Jurkat, Clone E6-1 (cell line): ENCODE measurements at places on chromosomes 3 and 15.
A peak's percentile ranks its signal among the peaks of the same experiment; 100 is the strongest.

DNA sequence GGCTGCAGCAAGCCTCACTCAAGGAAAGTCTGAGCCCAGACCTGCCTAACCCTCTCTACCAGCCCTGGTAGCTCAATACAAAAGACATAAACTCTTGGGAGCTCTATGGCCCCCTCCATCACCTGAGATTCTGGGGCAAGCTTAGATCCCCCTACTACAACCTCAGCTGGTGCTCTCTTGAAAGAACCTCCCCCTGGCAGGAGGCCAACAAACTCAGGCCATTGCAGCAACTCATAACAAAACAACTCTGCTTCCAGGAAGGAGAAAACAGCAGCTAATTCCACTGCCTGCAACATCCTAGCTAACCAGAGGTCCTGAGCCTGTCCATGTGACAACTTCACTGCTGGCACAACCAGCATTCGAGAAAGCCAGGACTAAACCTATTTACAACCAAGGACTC lies 169.2 kb downstream of the ROBO1 start:
- no peak for DNase-seq

GRCh38 chr15:27070841-27071240 lies 99.9 kb downstream of the GABRG3 start:
- DNase-seq = no peak

DNA sequence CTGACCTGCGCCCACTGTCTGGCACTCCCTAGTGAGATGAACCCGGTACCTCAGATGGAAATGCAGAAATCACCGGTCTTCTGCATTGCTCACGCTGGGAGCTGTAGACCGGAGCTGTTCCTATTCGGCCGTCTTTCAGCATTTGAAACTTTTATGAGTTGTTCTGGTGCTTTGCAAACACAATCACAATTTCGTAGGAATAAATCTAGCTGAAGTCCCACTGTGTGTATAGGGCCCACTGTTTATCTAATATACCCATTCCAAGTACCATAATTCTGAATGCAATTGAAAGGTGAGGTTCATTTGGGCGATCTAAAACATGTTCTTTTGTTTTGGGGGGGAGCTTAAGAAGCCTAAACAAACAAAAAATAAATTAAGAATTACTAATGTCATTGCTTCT lies 572.1 kb downstream of the FGF12 start:
- DNase-seq = no peak

DNA sequence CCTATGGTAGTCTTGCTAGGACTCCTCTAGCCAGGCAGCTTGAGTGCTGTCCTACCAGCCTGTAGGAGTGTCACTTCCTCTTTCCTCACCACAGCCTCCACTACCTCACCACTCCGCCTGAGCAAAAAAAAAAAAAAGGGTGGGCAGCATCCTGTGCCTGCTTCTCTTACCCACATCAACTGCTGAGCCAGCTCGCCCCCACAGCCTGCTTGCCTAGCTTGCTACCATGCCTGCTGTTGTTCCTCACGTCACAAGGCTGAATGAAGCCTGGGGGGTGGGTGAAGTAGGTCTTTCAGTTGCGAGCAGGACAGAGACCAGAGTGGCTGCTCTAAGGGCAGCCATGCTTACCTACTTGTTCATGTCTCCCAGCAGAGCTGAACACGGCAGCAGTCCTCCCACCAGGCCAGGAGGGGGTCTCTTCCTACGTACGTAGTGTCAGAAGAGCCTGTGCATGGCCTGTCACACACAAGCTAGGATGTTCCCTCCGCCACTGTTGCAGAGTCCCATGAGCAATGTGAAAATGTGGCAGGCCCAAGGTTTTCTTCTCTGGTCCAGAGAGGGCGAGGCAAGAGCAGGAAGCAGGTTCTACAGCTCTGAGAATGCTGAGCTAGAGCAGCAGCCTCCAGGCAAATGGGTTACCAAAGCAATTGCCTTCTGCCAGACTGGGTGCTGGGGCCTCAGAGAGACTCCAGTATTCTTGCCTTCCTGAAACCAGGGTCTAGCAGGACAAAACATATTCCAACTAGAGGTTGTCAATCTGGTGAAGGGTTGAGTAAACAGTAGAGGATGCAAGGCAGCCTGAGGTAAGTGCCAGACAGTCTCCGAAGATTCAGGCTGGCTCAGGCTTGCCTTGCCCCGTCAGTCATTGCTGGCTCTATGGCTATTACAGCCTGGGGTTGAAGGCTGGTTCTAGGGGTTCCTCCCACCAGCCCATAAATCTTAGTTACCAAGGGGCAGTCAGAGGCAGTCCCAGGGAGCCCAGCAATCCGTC lies 8.1 kb downstream of the PPM1M start:
- DNase-seq = peak; percentile 96

- no peak for DNase-seq
These were observed 2.8 kb downstream of the EIF2AK4 start for GRCh38 chr15:39936681-39937080.

- no peak for DNase-seq
These were observed 52.1 kb downstream of the BSN start for GRCh38 chr3:49606427-49606826.

DNA sequence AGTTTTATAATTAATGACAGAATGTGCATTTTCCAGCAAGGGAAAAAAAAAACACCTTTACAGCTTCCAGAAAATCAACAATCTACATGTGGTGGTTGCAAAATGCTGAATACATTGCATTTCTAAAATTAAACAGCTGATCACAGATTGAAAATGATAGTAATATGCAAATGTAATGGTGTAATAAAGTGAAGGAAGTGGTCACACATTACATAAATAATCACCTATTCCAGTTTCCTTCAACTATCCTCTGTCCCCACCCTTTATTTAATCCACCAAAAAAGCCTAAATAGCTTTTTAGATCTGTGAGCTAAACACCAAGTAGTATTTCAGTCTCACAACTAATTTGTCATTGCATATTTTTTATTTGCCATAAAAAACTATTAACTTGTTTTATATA lies 110.5 kb downstream of the PEAK1 start:
- DNase-seq = no peak

DNA sequence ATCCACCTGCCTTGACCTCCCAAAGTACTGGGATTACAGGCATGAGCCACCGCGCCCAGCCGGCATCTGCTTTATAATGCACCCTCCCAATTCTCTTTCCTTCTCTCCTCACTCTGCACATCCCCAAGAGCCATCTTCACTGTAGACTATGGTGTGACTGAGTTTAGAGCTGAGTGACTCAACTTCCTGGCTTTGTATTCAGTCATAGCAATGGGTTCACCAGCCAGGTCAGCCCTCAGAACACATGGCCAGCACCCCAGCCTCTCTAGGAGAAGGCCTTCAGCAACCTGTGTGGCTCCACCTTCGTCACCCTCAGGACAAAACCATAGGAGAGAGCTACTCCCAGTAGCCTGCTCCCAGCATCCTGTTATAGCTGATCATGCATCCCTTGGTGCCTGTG lies 33.0 kb downstream of the ARID3B start:
- no peak for DNase-seq

DNA sequence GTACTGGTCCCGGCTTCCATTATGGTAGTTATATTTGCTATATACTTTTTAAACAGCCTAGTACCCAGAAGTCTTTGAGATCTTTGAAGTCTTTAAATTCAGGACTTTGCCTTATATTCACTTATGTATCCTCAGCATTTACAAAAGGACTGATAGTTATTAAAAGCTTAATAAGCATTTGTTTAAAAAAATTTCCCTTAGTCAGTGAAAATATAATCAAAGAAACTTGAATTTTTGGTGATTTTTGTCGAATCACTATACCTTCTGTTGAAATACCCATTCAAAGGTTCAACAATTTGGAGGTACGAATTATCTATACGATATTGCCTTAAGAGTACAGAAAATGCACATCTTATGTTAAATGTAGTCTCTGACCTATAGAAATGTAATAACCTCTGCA lies 721.4 kb downstream of the NSUN3 start:
- no peak for DNase-seq

GRCh38 chr15:39884351-39884750 lies 35.7 kb downstream of the GPR176 start:
- DNase-seq = no peak

DNA sequence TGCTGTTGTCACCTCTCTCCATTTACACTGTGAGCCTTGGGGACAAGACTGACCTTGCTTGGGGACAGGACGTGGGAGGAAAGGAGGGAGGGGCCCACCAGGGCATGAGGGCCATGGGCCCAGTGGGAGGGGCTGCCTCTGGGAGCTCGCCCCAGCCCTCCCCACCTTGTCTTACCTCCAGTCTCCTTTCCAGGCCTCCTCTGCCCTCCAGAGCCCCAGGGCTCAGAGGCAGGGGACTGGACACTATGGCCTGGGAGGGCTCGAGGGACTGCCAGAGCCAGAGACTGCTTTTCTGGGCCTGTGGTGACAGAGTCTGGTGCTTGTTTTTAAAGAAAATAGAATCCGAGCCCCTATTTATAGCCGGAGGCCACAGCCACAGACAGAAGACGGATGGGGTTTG lies 10.2 kb downstream of the CSPG4 start:
- DNase-seq = no peak

- no peak for DNase-seq
These were observed 382.3 kb upstream of the SEMA6D start for GRCh38 chr15:47334805-47335535.

GRCh38 chr15:25171856-25172687 lies 217.3 kb downstream of the SNRPN start:
- DNase-seq = no peak

DNA sequence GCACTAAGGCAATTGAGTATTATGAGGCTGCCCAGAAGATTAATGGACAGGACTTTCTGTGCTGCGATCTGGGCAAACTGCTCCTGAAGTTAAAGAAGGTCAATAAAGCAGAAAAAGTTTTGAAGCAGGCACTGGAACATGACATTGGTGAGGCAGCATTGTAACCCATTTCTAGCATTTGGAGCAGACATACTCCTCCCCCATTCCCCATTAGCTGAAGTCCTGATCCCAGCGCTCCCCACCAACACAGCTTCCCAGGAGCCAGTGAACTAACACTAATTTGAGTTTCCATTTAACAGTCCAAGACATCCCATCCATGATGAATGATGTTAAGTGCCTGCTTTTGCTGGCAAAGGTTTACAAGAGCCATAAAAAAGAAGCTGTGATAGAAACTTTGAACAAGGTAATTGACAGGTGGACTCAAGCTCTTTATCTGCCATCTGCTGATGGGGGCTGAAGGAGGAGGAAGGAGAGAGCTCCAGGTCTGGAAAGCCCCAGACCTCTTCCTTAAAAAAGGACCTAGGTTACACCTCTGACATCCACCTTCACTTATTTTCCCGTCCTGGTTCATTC lies 22.6 kb downstream of the CSRNP1 start:
- DNase-seq = no peak

- DNase-seq = no peak
These were observed 15.4 kb downstream of the TCF12 start for GRCh38 chr15:56933811-56934210.

DNA sequence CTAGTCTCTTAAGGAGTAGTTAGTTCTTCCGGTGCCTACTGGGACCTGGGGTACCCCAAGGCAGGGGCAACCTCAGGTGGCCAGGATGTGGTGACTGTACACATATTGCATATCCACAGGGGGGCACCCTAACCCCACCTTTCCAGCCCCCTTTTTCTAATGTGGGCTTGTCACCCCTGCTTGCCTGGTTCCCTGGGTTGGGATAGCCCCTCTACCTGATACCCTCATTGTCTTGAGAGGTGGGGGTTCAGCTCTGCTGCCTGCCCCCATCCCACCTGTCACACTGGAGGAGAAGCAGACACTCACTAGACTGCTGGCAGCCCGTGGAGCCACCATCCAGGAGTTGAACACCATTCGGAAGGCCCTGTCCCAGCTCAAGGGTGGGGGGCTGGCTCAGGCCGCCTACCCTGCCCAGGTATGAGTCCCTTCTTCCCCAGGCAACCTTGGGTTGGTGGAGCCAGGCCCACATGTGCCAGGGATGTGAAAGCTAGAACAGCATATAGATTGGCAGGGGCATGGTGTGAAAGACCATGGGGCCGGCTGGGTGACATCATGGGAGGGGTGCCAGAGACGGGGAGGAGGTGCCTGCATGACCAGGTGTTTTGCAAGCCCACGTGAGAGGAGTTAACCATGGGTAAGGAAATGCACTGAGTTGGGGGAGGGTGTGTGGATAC lies 4.0 kb downstream of the GLYCTK start:
- DNase-seq = no peak

DNA sequence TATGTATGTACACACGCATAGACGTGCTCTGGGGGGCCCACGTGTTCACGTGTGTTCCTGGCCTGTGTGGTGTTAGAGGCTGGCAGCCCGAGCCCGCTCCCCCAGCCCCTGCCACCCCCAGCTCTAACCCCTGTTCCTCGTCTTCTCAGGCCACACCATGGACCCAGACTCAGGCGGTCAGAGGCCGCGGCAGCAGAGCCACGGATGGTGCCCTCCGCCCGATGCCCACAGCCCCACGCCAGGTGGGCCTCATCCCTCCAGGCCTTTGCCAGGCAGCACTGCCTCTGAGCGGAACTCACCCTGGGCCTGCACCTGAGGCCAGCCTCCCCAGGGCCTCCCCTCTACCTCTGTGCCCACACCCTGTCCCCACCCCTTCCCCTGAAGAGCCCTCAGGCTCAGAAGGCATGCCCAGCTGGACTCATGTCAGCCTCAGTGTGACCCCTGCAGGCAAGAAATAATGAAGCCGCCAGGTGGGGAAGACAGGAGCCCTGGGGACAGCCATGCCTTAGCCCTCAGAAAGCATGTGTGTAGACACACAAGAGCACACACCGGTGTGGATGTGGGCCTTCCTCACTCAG lies 16.4 kb upstream of the GNAT1 start:
- DNase-seq = no peak

- no peak for DNase-seq
These were observed 7.9 kb upstream of the OR4F6 start for GRCh38 chr15:101795455-101795854.

GRCh38 chr15:67914537-67915460 lies 75.0 kb upstream of the RNU6-1 start:
- DNase-seq = no peak

DNA sequence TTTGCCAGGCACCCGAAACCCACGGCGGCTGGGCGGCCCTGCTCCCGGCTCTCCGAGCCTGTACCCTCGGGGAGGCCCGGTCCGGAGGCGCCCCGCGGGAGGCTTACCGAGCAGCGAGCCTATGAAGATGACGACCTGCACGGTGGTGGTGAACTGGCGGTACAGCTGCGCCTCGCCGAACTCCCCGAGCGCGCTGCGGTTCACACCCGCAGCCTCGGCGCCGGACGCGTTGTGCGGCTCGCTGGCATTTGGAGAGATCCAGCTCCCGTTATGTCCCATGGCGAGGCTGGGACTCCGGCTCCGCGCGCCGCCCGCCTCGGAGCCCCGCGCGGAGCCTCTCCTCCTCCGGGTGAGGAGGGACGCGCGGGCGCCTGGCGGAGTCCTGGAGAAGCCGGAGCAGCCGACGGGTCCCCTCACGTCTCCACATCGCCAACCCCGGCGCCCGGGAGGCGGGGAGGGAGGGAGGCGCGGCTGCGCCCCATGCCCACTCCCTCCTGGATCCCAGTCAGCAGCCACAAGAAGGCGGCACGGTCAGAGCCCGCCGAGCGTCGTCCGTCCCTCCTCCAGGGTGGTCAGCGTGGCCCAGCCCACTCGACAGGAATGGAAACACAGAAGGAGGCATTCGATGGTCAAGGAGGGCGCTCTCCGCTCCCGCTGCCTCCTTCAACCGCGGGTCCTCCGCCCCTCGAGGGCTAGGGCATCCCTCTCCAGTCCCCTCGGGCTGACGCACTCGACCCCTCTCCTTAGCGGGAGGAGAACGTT lies at the start of gene GPR176:
GPR176 (minus strand) TSS at position 519 of the 762 bp plus-strand sequence; CDS start at position 279, 240 bp downstream.
- no peak for DNase-seq

GRCh38 chr3:93969997-93970396 lies 3.7 kb downstream of the PROS1 start:
- no peak for DNase-seq

- no peak for DNase-seq
These were observed 8.5 kb upstream of the MUSTN1 start for GRCh38 chr3:52843108-52843865.
